Kidney (tissue), 22 donors: ENCODE measurements at places on chromosomes 3 and 15.

GRCh38 chr15:28115871-28116270 is 16.8 kb upstream of the OCA2 start:
- DNase-seq = no peak

GRCh38 chr3:132843851-132844553 is 121.8 kb upstream of the NPHP3 start:
- no peak for DNase-seq

- DNase-seq = no peak
Observed at GRCh38 chr3:173920386-173920785, 522.8 kb downstream of the NLGN1 start.

- no peak for DNase-seq
Observed at GRCh38 chr3:45776611-45777010, 19.7 kb downstream of the SLC6A20 start.

- no peak for DNase-seq
Observed at GRCh38 chr15:52710050-52710707, 31.0 kb upstream of the ATOSA start.

DNA sequence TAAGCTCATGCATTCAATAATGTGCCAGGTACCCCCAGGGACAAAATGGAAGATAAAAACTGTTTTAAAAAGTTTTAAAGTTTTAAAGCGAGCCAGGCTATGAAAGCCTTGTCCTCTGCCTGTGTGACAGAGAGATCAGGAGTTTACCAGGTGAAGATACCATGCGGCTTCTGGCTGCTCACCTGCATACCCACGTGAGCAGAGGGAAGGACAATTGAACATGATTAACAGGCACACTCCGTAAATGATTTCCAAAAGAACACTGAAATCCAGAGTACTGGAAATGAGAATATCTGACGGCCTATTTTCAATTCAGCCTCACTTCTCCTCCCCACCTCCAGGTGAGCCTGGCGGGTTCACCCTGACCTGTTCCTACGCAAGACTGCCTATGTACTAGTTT is 42.1 kb downstream of the CCDC191 start:
- no peak for DNase-seq

GRCh38 chr3:127624063-127624462 is 4.9 kb upstream of the PODXL2 start:
- no peak for DNase-seq

GRCh38 chr3:48120223-48120622 is 68.0 kb downstream of the CDC25A start:
- no peak for DNase-seq
